ENCODE measurements at places on chromosomes 1 and 21. TPM values are rescaled to one million over a fixed set of nuclear protein-coding genes. Genes with fewer than 3 reads are reported as not detected.

DNA sequence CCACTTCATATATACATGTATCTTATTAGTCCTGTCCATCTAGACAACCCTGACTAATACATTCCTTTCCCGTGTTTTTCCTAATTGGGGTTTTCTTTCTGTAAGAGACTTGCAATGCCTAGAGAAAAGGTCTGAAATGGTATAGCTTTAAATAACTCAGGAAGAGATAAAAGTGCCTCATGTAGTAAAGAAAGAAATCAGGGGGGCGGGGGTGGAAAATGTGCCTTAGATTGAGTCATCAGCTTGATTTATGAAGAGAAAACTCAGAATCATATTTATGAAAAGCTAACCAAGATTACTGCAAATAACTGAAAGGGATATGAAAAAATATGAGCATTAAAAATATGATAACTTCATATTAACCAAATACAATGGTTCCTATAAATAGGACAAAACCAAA is 345.8 kb upstream of the CHRM3 start:
- no peak for DNase-seq

- DNase-seq = no peak
These were observed 115.4 kb downstream of the SMYD2 start for GRCh38 chr1:214396330-214396729.

- no peak for DNase-seq
These were observed 5.6 kb downstream of the TMEM54 start for GRCh38 chr1:32895325-32896215.

- no peak for DNase-seq
These were observed 31.6 kb downstream of the RGS5 start for GRCh38 chr1:163170975-163171676.

DNA sequence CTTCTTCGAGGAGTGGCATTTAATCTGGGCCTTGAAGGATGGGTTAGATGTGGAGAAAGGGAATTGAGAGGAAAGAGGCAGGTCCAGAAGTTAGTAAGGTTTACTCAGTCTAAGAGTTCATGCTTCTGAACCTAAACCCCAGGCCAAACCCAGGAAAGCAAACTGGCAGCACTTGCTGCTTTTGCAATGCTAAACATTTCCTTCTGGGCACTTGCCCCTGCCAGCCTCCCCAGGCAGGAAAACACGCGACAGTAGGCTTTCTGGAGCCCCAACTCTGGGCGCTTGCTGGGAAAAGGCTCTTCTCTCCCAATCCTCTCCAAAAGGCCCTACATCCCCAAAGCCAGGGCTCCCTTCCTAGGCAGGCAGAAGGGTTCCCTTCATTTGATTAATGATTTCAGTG is 2.5 kb downstream of the OLFML2B start:
- no peak for DNase-seq

GBP3 gene
- 0.21 TPM for polyA plus RNA-seq

EPHA8 gene
- not detected for polyA plus RNA-seq

PDPN gene
- polyA plus RNA-seq = not detected

Measured in GM12878 (cell line).